ENCODE measurements at places on chromosomes 4 and X.

DNA sequence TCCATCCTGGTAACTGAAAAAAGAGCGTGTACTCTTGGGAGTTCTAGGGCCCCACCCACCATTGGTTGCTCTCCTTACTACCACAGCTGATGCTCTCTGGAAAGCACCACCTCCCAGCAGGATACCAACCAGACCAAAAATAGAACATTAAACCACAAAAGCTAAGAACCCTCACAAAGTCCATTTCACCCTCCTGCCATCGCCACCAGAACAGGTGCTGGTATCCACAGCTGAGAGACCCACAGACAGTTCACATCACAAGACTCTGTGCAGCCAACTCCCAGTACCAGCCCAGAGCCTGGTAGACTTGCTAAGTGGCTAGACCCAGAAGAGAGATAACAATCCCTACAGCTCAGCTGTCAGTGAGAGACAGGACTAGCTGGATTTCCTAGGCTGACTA is 240.6 kb downstream of the PABPC4L start:
- DNase-seq, result no peak

- DNase-seq, result peak; percentile 9
These were observed 3.6 kb downstream of the ANXA10 start for GRCh38 chr4:168095776-168096406.

GRCh38 chr4:41214136-41214824 is at the start of gene APBB2:
APBB2 (minus strand) TSS chr4:41214542; CDS start chr4:41033254, 181,288 bp downstream.
- peak; percentile 98 for DNase-seq

GRCh38 chrX:148774276-148774675 is 273.9 kb downstream of the AFF2 start:
- peak; percentile 6 for DNase-seq

- no peak for DNase-seq
These were observed 879 bp downstream of the SH2D1A start for GRCh38 chrX:124347242-124347641.

GRCh38 chr4:146155152-146155724 is 20.3 kb upstream of the LSM6 start:
- DNase-seq, result no peak

DNA sequence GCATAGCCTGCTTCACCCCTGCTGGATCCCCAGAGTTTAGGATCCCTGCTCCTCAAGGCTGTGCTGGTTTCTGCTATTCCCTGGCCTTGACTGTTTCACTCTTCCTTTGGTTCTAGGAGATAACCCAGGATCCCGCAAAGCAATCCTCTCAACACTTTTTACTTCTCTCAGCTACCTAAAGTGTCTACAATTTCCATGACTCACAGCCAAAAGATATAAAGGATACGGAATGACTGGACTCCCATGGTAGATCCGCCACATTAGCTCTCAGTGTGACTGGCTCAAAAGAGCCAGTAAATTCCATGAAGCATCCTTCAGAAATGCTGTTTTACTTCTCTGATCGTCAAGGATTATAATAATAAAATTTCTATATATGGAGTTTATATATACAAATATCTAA is 66.3 kb upstream of the TMEM164 start:
- DNase-seq, result no peak

DNA sequence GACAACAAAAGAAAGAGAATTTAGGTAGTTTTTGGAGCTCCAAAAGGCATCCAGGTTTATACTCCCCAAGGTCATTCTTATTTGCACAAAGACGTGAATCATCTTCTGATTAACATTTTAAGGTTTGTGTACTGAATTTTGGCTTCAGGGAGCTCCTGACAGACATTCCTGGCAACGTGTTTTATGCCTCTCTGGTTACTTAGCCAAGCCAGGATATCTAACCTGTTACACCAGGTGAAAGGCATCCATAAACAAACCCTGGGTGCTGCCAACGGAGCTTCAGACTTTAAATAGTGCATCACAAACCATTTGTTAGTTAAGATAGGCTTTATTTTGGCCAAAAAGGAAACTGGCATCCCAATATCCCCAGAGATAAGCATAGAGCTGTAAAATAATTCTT is 997.3 kb downstream of the ARAP2 start:
- no peak for DNase-seq

GRCh38 chr4:169757575-169758184 is at the start of gene HPF1:
HPF1 (minus strand) TSS chr4:169757944; CDS start chr4:169757877, 67 bp downstream.
- peak; percentile 87 for DNase-seq

All from fibroblast of skin of abdomen (primary cell).